ENCODE measurements at places on chromosomes 7 and 10.

DNA sequence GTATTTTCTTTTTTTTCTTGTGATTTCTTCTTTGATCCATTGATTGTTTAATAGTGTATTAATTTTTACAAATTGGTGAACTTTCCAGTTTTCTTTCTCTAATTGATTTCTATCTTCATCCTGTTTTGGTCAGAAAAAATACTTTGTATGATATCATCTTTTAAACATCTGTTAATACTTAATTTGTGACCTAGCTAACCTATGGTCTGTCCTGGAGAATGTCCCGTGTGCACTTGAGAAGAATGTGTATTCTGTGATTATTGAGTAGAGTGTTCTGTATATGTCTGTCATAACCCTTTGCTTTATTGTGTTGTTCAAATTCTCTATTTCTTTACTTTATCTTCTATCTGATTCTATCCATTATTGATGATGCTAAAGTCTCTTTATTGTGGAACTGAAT lies 65.8 kb upstream of the ZEB1 start:
- no peak for DNase-seq

DNA sequence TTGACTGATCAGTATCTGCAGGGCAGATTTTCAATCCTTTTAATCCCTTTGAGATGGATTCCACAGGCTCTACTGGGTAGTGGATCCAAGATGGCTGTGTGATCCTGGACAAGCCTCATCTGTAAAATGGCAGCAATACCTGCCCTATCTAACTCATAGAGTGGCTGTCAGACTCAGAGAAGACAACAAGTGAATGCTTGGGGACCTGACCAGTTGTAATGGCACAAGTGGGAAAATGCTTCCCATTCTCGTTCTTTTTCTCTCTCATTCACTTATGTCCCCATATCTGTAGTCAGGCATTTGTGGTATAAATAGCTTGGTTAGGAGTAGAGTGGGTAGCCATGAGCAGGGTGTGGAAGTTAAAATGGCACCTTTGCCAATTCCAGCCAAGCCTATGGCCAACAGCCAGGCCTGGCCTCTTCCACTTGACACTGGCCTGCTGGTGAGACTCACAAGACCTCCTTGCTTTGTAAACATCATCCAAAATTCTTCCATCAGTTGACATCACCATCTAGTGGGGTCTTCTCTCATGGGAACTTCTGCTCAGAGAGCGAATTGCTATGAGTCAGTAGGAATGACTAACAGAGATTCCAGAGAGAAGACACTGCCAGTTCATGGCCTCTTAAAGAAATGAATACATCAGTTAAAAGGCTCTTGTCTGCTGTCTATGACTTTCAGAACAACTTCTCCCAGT lies 150.1 kb downstream of the PLPP4 start:
- DNase-seq, result no peak

DNA sequence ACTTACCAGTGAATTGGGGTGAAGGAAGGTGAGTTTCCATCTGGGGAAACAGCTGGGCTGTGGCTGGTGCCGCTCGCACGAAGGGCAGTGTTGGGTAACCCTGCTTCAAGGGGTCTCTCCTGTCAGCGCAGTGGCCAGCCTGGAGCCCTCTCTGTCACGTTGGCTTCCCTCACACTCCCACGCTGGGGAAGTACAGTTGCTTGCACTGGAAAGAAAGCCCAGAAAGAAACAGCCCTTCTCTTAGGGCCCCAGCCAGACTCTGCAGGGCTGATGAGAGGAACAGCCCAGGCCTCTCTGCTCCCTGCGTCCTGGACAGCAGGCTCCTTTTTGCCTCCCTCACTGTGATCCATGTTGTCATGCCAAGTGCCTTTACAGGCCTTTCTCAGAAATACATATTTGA lies 40.3 kb upstream of the TRIM8 start:
- no peak for DNase-seq

- DNase-seq, result no peak
These were observed 18.0 kb upstream of the MRLN start for GRCh38 chr10:59771162-59771807.

GRCh38 chr7:1608318-1608717 lies 38.5 kb upstream of the PSMG3 start:
- DNase-seq, result no peak

DNA sequence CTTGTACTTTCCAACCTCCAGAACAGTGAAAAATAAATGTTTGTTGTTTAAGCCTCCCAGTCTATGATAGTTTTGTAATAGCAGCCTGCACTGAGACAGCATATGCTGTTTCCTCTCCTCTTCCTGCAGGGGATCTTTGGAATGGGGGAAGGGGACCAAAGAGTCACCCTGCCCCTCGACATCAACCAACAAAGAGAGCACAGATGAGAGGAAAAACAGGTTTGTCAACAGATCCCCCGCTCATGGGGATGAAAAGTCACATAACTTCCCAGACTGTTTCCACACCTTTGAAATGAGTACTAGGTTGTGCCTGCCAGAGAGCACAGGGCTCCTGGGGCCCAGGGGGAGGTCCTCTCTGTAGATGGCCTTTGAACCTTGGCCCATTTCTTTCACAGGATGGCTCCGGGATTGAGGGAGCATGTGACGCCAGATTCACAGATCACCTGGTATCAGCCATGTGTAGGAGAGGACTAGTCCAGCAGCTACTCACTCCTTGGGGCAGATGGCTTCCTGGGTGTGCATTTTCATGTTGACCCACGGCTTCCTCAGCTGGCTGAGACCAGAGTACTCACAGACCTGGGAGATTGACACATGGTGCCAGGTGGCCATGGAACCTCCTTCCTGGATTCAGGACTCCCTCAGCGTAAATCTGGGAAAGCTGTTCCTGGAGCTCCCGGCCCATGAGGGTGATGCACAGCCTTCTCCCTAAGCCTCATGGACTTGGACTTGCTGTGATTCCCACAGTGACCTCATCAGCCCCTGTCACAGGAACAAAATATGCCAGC lies 125.6 kb downstream of the CXCL12 start:
- no peak for DNase-seq

DNA sequence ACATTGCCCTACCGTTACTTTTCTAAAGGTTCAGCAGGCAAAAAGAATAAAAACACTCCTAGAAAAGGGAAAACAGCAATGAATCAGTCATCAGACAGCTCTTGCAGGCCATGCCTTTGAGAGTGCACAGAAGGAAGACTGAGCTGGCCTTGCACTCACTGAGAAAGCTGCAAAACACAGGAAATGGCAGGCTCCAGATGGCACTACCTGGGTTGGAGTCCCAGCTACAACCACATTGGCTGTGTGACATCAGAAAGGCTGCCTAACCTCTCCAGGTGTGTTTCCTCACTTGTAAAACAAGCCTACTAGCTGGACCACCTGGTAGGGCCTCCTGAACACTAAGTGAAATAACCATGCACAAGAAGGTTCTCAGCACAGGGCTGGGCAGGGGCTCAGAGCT lies 113.7 kb downstream of the SFMBT2 start:
- no peak for DNase-seq

GRCh38 chr7:16189026-16189715 lies 232.2 kb downstream of the CRPPA start:
- DNase-seq, result no peak

DNA sequence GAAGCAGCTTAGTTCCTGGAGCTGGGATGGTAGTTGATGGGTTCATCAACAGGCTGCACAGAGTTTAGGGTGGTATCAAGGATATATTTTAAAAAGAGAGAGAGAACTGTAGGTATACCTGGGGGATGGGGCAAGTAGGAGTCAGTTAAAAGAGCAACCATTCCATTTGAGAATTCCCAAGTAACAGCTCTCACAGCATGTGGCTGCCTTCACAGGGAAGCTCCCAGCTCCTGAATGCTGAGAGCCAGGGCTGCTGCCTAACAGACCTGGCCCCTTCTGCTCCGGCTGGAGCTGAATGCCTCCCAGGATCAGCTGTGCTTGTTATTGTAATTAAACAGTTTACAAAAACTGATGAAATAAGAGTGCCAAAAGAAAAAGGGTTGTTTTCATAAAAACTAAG lies 58.8 kb upstream of the GPR26 start:
- DNase-seq, result no peak

- no peak for DNase-seq
These were observed 75.2 kb upstream of the DNAJB12 start for GRCh38 chr10:72429931-72430330.

DNA sequence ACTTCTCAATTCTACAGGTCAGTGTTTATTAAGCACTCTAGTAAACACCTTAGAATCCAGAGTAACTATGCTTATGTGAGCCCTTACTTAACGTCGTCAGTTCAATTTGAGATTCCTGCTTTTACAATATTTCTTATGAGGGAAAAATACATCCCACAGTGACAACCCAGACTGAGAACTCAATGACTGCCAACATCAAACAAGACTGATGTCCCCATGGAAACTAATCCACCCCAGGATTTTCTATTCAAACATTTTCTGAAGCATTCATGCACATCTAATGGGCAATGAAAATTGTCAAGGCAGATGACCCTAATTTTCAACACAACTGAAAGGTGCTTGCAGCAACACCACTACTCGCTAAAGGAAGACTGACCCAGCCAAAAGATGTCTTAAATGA lies 67.0 kb downstream of the ATE1 start:
- no peak for DNase-seq

DNA sequence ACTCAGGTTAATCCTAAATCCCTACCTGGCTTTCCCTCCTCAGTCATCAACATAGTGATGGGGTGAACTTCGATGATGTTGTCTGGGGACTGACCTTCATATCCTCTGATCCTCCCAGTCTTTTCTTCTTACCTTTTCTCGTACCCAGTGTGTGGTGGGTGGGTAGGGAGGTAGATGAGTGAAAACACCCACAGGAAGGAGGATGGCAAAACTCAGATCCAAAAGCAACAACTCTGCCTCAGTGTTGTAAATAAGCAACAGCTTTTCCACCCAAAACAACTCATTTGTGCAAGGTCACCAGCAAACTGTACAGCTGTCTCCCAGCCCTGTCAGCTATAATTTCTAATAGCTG lies 38.6 kb downstream of the VOPP1 start:
- no peak for DNase-seq

DNA sequence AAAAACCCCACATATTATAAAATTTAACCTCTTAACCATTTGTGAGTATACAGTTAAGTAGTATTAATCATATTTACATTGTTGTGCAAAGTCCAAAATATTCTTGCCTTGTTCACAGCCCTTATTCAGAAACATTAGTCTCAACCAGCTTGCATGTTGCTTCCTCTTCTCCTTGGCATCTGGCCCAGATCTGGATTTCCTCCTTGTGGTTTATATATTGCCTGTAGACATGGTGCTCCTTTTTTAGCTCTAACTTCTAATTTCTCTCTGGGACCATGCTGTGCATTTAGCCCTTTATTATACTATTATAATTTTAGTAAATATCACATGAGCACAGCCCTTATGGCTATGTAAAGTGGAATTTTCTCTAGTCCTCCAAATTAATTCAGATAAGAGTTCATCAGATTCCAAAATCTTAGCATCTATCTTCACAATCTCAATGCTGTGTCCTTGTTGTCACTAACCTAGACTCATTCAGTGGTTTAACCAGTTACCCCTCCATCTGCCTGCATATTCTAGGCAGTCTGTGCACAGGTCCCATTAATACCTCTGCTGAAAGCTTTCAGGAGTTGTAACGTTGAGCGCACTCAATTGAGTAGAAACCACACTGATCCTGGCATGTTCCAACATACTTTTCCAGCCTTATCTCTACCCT lies 7.9 kb downstream of the CPED1 start:
- DNase-seq, result no peak

GRCh38 chr7:33529070-33529469 lies 376.3 kb upstream of the BMPER start:
- no peak for DNase-seq

- DNase-seq, result no peak
These were observed 89.2 kb downstream of the ADCY1 start for GRCh38 chr7:45663167-45663921.

GRCh38 chr10:20956843-20957242 lies 59.7 kb upstream of the NEBL start:
- no peak for DNase-seq

DNA sequence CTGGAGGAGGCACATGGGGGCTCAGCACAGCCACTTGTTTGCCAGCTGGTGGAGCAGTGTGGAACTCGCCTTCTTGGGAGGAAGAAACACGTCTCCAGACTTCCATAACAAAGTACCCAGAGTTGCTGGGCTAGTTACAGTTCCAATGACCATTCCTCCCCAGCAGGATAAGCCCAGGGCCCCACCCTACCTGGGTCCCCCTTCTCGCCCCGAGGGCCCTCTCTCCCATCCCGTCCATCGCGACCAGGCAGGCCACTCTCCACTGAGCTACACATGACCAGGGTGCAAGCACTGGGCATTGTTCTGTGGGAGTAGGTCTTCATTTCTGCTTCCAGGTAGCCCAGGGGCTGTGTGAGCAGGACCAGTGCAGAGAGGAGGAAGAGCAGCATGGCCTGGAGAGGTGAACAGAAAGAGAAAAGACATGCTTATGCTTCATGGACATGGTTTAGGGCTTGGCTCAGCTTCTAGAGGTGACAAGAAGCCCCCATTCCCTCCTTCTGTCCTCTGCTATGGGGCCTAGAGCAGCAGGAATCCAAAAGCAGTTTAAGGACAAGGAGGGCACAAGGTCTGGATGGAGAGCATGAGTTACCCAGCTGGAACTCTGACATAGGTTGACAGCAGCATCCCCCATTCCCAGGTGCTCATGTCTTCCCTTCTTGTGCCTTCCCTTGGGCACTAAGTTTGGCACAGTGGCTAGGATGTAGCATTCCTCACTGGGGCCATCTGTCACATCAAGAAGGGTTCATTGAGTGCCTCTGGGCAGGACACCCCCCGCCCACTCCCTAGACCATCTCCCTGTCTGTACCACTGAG lies 2.4 kb downstream of the SFTPD start:
- DNase-seq, result no peak

GRCh38 chr10:78377356-78377755 lies 343.7 kb downstream of the RPS24 start:
- no peak for DNase-seq

GRCh38 chr7:30135301-30136116 lies 723 bp downstream of the MTURN start:
- no peak for DNase-seq

DNA sequence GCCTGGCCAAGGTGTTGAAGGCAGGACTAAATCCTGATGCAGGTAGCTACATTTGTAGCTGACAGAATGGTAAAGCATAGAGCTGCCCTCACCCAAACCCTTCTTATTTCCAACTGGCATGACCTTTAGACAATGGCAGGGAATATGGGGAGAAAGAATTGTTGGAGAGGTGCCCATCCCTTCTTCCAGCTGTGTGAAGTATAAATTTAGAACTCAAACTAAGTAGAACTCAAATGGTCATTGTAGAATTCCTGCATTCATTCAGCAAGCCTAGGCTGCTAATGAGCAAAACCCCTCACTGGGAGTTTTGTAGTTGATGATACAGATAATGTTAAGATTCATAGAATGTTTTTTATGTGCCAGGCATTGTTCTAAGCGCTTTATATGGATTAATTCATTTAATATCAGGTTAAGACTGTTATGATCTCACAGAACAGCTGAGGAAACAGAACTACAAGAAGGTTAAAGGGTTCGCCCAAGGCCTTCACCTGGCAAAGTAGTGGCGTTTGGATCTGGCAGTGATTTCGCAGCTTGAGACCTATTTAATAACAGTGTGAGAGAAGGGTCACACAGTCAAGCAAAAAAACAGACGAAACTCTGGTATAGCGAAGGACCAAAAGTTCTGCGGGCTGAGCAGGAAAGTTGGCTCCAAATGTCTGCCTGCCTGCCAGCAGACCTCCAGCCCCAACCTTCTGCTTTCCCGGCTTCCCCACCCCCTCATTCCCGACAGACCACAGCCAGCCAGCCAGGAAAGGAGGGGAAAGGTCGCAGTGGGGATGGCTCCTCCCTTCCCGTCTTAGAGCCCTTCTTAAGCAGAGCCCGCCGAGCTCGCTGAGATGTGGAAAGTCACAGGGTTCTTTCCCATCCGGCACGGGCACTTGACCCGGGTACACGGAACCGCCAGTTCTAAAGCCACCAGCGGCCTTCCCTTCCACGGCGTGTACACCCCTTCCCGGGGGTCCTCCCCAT lies 1.6 kb upstream of the HILPDA start:
- DNase-seq, result no peak
